T-cell (primary cell): ENCODE measurements at places on chromosomes 4 and X.

GRCh38 chr4:20043991-20044390 lies 207.7 kb upstream of the SLIT2 start:
- H3K27me3 ChIP-seq = no peaks in the 10 kb centered on the region
- H3K27ac ChIP-seq = no peak overlapping the region
- no peaks in the 10 kb centered on the region for H3K4me1 ChIP-seq

DNA sequence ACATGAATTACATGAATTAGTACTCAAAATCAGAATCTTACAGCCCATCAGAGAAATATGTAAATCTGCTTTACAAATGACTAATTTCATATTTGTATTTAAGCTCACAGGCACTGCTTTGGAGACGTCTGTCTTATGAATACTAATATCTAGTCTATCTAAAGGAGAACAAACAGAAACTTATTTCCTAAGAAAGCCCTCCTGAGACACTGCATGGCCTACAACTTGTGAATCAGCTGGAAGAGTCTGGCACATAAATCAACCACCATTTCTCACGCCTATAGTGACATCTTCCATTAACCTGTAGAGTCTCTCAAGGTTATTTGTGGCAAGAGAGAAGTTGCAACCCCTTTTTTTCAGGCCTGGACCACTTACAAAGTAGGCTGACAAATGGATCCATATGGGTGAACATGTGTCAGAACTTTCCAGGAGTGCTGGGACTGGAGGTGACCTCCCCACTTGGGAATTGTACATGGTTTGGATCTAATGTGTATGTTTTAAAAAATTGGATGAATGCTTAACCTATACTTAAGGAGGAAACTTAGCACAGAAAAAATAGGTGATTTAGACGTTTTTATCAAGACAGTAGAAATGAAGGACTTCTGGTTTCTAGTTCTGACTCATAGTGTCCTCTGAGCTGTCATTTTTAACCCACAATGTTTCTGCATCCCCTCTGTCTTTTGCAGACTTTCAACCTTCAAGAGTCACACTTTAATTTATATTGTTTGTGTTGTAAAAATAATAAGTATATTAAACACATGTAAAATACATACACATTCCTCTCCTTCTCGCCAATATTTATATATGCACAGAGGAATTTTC lies 83.2 kb upstream of the ARHGAP24 start:
- H3K27ac ChIP-seq = no peak overlapping the region
- no peak for DNase-seq
- no peaks in the 10 kb centered on the region for H3K4me1 ChIP-seq
- no peaks in the 10 kb centered on the region for H3K27me3 ChIP-seq
- H3K36me3 ChIP-seq = no peaks in the 10 kb centered on the region
- no peak overlapping the region for H3K4me3 ChIP-seq

DNA sequence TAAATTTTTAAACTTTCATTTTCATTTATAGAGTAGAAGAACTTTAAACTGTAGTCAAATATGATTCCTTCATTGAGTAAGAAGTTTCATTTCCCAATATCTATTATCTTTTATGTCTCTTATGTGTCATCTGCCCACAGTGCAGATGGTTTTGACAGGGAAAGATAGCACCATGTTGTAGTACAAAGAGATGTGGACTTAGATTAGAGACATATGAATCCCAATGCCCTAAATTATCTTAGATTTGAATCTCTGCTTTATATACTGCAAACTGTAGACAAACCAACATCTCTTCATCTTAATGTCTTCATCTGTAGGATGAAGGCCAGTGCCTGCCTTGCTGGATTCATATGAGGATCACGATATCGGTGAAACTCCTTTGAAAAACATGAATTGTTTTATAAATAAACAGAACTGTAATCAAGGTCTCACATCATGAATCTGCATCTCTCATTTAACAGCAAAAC lies 217.5 kb downstream of the BANK1 start:
- no peak overlapping the region for H3K27ac ChIP-seq
- no peaks in the 10 kb centered on the region for H3K4me1 ChIP-seq
- H3K27me3 ChIP-seq = no peaks in the 10 kb centered on the region

DNA sequence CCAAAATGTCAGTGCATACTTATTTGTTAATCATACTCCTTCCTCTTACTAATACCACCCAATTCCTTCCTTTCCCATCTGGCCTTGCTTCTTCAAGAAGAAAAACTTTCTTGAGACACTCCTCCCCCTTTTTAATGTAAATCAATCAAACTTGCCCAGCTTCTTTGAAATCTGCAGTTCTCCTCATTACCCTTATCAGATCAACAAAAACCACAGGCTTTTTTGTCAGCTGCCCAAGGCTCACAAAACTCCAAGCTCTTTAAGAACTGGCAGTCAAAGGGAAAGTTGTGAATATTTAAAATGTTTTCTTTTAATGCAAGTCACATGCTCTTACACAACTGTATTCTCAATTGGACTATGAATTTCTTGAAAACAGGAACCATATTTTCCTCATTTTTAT lies 11.3 kb upstream of the MYOZ2 start:
- no peak for DNase-seq
- no peak overlapping the region for H3K27ac ChIP-seq
- H3K36me3 ChIP-seq = no peaks in the 10 kb centered on the region
- no peaks in the 10 kb centered on the region for H3K27me3 ChIP-seq

- no peaks in the 10 kb centered on the region for H3K4me1 ChIP-seq
- no peak overlapping the region for H3K27ac ChIP-seq
- no peaks in the 10 kb centered on the region for H3K27me3 ChIP-seq
- no peak overlapping the region for H3K4me3 ChIP-seq
- DNase-seq = no peak
These were observed 321.2 kb upstream of the BMP3 start for GRCh38 chr4:80709082-80709869.

DNA sequence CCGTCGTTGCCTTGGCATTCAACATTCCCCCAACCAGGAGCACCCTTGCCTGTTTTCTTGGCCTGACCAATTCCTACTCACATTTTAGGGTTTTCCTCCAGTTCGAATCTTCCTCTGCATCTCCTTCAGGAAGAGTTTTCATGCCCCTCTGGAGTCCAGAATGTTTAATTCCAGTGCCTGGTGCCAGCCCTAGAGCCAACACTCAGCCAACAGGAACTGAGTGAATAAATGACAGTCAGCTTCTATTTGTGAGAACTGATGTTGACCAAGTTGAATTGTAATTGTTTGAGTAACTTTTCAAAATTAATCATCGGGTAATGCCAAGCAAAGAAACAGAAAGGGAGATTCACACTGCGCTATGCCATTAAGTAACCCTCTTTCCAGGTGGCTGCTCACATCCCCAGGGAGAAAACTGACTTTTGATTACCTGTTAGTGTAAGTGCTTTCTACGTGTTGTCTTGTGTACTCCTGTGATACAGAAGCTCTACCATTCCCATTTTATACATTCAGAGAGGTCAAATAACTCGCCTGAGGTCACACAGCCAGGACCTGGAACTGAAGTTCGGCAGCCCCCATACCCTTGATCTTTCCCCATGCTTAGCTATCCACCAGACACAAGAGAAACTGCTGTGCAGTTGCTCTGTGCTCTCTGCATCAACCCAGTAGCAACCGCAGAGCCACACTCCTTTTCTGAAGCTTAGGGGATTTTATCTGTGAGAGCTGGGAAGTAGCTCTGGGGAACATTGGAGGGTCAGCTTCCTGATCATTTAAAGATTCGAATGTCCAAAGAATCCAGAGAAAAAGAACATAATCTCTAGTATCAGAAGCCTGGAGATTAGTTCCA lies 19.0 kb upstream of the SLC2A9 start:
- H3K36me3 ChIP-seq = no peaks in the 10 kb centered on the region
- no peaks in the 10 kb centered on the region for H3K27me3 ChIP-seq
- H3K4me3 ChIP-seq = no peak overlapping the region
- DNase-seq = no peak
- H3K4me1 ChIP-seq = no peaks in the 10 kb centered on the region
- no peak overlapping the region for H3K27ac ChIP-seq

DNA sequence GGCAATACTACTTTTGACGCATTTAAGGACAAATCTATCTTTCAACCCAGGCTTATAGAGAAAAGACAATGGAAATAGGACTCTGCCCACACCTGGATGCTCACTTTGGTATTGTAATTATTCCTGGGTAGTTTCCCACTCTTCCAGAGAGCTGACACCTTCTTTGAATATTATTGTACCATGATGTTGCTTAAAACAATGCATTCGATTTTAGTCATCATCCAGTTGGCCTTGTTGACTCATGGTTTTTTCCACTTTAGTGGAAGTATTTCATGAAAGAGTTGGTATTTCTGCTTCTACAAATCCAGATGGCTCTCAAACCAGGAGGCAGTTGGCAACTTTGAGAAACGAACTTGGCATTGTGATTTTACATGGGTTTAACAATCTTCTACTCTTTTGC lies 124.2 kb downstream of the ENOX2 start:
- no peaks in the 10 kb centered on the region for H3K4me1 ChIP-seq
- H3K27me3 ChIP-seq = no peaks in the 10 kb centered on the region
- no peak overlapping the region for H3K4me3 ChIP-seq
- no peak for DNase-seq

DNA sequence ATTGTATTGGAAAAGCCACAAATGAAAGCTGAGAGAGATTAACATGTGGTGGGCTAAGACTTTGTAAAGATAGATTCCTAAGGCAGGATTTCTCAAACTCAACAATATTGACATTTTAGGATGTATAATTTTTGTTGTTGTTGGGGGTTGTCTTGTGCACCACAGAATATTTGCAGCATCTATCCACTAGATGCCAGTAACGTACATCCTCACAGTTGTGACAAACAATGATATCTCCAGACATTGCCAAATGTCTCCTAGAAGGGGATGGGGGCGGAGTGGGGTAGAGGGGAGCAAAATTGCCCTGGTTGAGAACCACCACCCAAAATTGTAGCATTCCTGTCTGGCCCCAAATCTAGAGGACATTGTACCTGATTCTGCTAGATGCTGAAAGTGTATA lies 14.7 kb upstream of the CBR4 start:
- no peak for DNase-seq
- no peaks in the 10 kb centered on the region for H3K4me1 ChIP-seq
- H3K4me3 ChIP-seq = no peak overlapping the region

DNA sequence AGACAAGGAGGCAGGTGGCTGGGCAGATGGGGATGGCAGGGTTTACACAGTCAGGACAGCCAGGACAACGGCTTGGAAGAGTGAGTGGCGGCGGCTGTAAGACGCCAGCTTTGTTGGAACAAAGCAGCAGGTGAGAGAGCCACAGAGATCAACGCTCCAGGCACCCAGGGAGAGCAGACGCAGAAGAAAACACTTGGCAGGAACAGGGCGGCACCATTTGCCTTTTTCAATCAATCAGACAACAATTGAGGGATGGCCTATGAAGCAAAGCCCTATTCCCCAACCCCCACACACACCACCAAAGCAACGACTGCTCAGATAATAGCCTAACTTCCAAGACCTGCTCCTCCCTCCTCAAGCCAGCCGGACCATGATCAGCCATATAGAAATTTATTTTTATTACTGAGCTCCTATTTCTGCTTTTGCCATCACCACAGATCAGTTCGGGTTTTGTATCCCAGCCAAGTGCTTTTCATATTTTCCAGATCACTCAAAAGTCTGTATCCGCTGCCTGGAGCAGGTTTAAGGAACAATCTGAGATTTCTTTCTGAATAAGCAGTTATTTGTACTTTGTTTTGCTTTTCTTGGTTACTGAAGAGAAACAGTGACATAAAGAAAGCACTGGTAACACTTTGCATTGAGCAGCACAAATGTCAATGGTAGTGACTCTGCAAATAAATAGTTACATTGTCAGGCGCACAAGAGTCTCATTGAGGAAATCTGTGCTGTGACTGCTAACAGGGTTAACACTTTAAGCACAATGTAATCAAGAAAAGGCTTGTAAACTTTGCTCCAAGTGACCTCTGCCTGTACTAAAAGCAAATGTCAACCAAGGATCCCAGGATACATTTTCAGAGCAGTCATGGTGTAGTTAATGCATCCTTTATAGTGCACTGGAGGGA lies 81.8 kb upstream of the RBPJ start:
- DNase-seq = no peak
- no peak overlapping the region for H3K27ac ChIP-seq
- no peaks in the 10 kb centered on the region for H3K36me3 ChIP-seq

GRCh38 chr4:174429701-174430410 lies 92.4 kb downstream of the HPGD start:
- H3K27ac ChIP-seq = no peak overlapping the region
- DNase-seq = no peak
- no peak overlapping the region for H3K4me3 ChIP-seq
- H3K4me1 ChIP-seq = peaks cover 3% of the 10 kb centered on the region
- H3K27me3 ChIP-seq = no peaks in the 10 kb centered on the region
- H3K36me3 ChIP-seq = no peaks in the 10 kb centered on the region

- DNase-seq = no peak
- peaks cover 24% of the 10 kb centered on the region for H3K36me3 ChIP-seq
- H3K4me1 ChIP-seq = no peaks in the 10 kb centered on the region
- no peaks in the 10 kb centered on the region for H3K27me3 ChIP-seq
- no peak overlapping the region for H3K27ac ChIP-seq
These were observed 12.9 kb downstream of the TFE3 start for GRCh38 chrX:49030283-49030682.

DNA sequence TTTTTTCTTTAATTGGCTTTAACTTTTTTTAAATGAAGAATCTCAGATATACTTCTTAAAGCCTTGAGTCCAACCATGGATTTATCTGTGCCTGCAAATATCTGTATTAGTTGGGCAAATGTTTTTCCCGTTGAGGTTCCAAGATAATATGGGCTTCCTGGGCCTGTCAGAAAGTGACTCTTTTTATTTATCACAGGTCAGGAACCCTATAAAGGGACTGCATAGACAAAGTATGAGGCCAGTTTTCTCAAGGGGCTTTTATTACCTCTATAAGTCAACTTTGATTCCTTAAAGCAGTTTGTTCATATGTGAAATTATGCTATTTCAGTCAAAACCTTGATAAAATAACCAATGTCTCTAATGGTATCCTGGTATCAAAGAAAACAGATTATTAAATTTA lies 80.2 kb upstream of the BMP2K start:
- H3K4me1 ChIP-seq = no peaks in the 10 kb centered on the region
- peaks cover 2% of the 10 kb centered on the region for H3K27me3 ChIP-seq
- H3K27ac ChIP-seq = no peak overlapping the region
- no peak for DNase-seq
- H3K4me3 ChIP-seq = no peak overlapping the region

DNA sequence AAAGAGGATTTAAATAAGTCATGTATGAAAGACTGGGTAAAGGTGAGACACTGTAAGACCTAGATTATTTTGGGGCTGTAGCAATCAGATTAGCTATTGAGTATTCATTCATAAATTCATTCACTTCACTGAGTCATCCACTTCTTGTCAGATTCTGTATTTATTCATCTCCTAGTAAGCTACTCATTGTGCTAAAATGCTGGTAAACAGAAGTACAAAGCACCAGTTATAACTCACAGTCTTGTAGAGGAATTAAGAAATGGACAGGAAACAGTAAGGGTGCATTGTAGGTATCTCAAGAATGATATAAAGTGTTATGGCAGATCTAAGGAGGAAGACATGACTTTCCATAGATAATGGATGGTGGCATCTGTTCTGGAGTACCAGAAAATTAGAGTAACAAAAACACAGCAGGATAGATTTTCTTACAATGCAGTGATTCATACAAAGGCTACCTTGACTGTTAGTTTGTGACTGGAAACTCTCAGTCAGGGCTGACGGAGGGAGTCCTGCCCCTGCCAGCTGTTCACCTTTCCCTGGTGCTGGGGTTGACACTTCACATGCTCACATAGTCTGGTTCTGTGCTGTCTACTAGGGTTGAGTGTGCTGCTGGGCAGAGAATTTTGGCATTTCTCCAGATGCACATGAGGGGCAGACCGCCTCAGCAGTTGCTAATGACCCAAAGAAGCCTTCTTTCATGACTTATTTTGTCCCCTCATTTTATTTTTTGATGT lies 26.5 kb upstream of the HAND2 start:
- no peaks in the 10 kb centered on the region for H3K36me3 ChIP-seq
- no peak overlapping the region for H3K4me3 ChIP-seq
- no peak overlapping the region for H3K27ac ChIP-seq
- no peaks in the 10 kb centered on the region for H3K4me1 ChIP-seq
